ENCODE measurements at places on chromosomes 1 and 21.

GRCh38 chr1:109620401-109620791 is 759 bp downstream of the AMPD2 start:
- DNase-seq: peak; percentile 55

DNA sequence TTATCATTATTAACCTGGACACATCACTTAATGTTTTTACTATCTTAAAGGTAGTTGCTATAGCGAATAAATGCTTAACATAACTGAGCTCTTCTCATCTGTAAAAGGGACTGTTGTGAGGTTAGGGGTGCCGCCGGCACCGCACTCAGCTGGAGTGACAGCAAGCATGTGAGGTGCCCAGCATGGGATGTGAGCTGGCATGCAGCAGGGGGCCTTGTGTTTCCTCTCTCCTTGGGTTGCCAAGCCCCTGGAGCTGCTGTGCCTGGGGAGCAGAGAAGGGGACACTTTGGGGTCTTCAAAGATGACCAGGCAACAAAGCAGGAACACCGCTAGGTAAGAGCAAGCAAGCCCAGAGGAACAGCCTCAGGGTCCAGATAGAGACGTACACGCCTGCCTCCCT is 2.1 kb upstream of the ZC3H12A start:
- DNase-seq: no peak

DNA sequence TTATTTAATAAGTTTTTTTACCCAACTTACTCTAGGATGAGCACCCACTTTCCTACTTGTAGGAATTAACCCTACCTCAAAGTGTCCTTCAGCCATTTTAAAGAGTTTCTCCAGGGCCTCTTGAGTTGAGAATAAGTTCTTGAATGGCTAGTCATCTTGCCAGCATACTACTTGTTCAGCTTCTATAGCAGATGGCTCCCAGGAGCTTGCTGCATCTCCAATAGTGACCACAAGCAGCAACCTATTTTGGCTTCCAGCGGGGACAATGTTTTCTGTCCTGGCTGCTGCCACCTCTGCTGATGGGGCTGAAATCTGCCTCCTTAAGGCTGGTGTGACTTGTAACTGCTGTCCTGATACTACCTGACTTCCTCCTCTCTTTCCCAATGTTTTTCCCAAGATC is 20.8 kb upstream of the PIK3R3 start:
- DNase-seq: no peak

DNA sequence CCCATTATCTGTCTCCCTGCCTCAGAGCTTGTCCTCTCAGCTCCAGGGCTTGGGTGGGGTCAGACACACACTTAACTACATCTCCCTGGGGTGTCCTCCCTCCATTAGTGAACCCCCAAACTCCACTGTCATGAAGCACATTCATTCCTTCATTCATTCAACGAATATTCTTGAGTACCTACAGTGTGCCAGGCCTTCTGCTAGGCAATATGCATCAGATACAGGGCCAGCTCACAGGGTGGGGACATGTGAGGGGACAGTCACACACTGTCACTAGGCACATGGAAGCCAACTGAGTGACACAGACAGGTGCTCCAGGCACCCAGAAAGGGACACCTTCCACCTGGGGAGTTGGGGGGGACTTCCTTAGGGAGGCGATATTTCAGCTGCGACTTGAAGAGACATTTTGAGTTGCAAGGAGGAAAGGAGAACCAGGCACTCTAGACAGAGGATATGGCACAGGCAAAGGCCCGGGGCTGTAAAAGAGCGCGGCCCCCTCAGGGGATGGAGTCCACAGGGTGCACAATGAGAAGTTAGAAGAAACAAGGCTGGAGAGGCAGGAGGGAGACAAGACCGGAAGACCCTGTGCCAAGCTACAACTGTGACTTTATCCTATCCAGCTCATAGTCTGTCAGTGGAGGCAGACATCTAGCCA is 8.7 kb upstream of the S100A8 start:
- no peak for DNase-seq

DNA sequence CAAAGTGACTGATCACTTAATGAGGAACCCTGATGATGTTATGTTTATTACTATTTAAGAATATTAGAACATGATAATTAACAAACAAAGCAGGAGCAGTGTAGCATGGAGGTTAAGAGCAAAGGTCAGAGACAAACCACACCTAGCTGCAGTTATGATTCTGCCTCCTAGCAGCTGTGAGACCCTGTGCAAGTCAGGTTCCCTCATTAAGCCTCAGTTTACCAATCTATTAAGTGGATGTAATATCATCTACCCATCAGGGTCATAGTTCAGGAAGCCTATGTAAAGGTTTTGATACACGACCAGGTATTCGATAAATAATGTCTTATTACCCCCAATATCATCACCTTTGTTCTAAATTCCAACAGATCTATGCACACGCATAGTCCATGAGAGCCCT is 32.0 kb downstream of the DUSP10 start:
- DNase-seq: no peak

DNA sequence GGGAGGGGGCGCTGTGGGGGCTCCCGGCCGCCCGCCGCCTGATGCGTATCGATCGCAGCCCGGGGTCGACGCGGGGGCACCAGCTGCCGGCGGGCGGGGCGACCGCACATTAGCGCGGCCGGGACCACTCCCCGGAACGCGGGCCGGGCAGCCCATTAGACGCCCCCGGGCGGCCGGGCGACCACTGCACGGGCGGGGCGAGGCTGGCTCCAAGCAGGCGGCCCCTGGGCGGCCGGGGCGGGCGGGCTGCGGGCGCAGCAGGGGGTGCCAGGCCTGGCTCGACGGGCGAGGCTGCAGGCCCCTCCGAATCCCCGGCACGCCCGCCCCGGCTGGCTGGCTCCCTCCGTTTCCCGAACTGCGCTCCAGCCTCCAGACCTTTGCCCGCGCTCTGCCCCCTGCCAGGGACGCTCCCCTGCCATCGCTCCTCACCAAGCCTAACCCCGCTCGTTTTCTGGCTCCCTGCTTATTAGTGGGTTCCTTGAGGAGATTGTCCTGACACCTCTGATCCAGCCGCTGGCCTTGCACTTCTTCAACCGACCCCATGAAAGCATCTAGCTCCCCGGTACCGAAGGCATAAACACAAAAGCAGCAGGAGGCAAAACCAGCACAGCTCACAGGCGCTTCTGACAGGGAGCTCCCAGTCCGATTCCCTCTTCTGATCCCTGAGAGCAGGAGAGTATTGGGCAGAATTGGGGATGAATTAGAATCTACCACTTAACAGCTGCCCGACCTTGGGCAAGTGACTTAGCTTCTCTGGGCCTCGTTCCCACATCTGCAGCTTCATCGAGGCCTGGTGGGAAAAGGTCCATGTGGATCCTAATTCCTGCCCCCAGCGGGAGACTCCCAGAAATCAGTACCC is 92.6 kb upstream of the CASZ1 start:
- no peak for DNase-seq

GRCh38 chr1:115666702-115667101 is 24.9 kb downstream of the VANGL1 start:
- no peak for DNase-seq

DNA sequence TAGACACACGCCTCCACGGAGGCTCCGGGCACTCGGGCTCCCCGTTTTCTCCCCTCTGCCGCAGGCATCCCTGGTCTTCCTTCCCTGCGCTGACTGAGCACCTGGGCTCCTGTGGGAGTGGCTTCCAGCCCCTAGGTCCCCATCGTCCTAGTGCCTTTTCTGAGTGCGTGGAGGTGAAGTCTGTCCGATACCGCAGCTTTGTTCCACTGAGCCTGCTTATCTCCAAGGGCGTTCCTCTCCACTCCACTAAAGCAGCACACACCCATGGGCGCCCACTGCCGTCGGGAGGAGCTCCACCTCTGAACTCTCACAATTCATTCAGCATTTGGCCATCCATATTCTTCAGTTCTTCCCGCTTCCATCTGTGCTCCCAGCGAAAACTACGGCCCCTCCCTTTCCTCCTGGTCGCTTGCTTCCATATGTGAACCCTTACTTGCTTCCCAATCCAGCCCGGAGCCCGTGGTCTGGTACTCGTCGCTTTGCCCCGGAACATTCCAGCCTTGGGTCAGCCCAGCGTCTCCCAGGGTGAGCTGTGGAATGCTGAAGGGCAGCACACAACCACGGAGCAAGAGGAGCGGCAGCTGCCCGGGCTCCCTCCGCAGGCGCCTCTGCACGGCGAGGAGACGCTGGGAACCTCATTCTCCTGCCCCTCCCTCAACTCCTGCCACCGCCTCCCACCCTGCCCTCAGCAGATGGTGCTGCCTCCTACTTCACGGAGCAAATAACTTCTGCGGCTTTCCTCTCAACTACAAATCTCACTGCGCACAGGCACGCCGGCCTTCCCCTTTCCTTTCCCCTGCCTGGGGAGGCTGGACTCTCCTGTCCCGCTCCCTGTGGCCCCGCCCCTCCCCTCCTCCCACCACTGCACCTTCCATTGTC is 27.5 kb downstream of the ATP8B2 start:
- no peak for DNase-seq

DNA sequence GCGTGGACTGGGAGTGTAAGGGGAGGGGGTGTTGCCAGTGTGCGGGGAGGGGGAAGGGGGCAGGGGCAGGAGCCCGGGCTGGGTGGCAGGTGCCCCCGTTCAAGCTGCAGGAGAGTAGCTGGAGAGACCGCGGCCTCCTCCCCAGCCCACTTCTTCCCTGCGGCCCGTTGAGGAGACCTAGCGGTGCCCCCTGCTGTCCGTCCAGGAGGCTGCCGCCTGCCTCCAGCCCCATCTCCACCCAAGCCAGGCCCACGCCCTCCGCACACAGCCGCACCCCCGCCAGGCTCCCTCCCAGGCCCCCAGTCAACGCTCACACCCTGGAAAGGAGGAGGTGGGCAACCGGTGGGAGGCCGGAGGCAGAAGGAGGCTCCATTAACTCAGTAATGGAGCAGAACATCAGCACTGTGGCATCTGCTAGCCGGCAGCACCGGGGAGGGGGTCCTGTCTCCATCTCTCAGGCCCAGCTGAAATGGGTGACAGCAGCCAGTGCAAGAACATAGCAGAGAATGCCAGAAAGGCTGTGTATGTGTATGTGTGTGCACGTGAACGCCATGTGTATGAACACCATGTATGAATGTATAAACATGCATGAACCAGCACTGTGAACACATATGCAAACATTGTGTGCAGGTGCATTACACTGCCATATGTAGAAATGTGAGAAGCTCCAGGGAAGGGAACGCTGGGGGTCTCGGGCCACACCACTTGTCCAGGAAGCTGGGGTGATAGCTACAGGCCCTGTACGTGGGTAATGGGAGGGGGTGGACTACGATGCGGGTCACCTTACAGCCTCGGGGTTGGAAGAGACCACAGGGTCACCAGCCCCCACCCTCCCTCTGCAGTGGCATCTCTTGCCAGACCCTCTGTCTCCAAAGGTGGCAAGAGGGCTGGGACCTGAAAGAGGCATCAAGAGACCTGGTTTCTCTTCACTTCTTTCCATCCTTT is 84.6 kb downstream of the SYT2 start:
- no peak for DNase-seq

DNA sequence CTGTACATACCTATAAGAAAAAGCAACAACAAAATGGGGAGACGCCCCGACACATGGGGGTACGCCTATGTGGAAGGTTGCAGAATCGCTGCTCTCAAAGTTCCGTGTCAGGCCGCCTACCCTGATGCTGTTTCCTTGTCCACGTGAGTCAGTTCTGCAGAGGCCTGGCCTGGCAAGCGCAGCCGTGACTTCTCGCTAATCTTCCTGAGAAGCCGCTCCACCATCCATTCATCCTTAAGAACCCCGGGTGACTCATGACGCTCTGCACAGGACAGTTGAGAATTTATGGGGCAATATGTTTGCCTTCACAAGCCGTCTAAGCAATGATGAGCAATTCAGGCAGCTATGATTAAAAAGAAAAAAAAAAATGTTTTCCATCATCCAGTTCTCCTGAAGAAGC is 122.3 kb upstream of the TMPRSS2 start:
- DNase-seq: peak; percentile 96

DNA sequence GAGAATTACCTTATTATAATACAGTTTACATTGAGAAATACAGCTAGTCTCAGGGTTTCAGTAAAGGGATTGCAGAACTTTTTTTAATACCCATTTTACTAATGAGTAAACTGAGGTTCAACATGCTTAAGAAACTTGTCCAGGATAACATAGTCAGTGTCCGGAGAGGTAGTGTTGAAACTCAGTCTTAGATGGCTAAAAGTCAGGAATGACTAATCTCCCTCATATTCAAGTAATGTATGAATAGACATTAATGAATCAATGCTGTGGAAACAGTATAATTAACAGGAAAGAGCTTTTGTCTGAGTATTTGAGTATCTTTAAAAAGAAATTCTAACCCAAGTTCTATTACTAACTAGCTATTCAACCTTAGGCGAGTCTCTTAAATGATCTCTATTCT is 397.6 kb downstream of the PLA2G4A start:
- DNase-seq: peak; percentile 34

DNA sequence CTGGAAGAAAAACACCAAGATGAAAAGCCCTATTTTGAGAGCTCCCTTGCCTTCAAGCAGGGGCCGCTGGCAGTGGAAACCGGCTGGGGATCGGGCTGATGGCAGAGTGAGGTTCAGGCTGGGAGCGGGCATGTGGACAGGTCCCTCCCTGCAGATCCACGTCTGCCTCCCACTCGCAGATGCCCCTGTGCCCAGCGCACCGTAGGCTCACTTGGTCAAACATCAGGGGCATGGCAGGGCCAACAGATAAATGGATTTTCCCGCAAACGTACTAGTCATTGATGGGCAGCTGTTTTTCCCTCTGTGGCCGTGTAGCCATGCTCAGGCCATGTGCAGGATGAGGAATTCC is 6.6 kb upstream of the C1orf174 start:
- no peak for DNase-seq

DNA sequence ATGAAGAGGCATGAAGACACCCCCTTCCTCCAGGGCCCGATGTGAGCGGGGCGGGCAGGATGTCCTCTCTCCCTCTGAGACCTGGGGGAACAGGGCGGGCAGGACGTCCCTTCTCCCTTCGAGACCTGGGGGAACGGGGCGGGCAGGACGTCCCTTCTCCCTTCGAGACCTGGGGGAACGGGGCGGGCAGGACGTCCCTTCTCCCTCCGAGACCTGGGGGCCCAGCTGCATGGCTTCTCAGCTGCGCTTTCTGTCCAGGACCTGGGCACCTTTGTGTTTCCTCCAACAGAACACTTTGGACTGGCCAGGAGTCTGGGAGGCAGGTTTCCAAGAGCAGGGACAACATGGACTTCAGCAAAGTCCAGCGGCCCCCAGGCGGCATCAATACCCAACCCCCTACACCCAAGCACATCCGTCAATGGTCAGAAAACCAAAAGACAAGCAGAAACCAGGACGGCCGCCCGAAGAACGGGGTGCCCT is 30.8 kb upstream of the ADARB1 start:
- DNase-seq: no peak

DNA sequence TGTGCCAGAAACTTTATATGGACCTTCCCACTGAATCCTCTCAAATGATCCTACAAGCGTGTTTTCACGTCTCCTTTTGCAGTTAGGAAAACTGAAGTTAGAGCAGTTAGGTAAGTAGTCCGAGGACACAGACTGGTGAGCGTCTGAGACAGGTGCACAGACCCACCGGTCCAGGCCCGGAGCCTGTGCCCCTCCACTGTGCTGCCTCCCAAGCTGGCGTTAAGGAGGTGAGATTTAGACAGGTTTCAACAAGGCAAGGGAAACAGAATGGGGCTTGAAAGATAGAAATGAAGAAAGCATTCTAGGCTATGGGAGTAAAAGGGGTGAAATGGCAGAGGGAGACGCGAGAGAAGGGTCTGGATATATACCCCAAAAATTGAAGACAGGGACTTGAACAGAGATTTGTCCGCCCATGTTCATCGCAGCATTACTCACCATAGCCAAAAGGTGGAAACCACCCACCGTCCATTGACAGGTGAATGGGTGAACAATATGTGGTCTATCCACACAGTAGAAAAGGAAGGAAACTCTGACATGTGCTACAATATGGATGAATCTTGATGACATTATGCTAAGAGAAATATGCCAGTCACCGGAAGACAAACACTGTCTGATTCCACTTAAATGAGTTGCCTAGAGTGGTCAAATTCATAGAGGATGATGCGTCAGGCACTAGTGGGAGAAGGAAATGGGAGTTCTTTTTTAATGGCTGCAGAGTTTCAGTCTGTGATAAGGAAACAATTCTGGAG is 15.7 kb upstream of the PKP1 start:
- peak; percentile 79 for DNase-seq

All from RKO (cell line).